ENCODE measurements at places on chromosomes 1 and 21. TPM values are rescaled to one million over a fixed set of nuclear protein-coding genes. Genes with fewer than 3 reads are reported as not detected.

The ARL8A gene
- total RNA-seq: 43.6 TPM

The SLC1A7 gene
- total RNA-seq: not detected

DNA sequence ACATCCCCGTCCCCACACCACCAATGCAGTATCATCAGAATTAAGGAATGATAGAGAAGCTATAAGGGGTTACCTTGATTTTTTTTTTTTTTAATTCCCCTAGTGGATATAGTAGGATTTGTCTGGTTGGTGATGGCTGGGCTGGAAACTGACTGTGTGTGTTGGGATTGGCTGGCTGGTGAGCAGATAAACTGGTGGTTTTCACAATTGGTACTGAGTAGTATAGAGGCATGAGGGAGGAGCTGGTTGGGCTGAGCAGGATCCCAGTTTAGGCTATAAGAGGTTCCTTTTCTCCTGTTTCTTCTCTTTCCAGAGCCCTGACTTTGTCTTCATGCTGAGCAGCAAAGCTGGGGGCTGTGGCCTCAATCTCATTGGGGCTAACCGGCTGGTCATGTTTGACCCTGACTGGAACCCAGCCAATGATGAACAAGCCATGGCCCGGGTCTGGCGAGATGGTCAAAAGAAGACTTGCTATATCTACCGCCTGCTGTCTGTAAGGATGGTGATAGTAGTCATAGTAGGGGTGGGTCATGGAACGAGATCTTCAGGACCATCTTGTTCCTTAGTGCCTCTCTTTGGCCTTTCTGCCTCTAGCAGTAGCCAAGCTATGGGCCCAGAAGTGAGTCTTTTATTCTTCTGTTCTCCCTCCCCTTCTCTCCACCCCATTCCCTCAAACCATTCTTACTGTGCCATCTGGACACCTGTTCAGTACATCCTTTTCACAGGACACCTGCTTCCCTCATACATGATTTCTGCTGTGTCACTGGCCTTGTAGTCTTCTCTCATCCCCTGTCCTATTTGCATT is 26.9 kb downstream of the RAD54L start:
- H3K4me3 ChIP-seq: no peak overlapping the region
- no peak overlapping the region for H3K27ac ChIP-seq
- H3K36me3 ChIP-seq: peaks cover 91% of the 10 kb centered on the region
- no peaks in the 10 kb centered on the region for H3K27me3 ChIP-seq
- no peak for ATAC-seq
- H3K4me1 ChIP-seq: peaks cover 5% of the 10 kb centered on the region

DNA sequence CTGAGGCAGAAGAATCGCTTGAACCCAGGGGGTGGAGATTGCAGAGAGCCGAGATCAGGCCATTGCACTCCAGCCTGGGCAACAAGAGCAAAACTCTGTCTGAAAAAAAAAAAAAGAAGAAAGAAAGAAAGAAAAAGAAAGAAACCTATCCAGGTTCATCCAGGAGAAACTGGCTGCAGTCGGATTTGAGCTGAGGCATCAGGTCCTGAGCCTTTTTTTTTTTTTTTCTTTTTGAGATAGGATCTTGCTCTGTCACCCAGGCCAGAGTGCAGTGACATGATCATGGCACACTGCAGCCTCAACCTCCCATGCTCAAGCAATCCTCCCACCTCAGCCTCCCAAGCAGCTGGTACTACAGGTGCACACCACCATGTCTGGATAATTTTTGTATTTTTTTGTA is 22.5 kb upstream of the LUZP1 start:
- no peak for ATAC-seq
- H3K4me3 ChIP-seq: no peak overlapping the region
- no peaks in the 10 kb centered on the region for H3K4me1 ChIP-seq

- no peak overlapping the region for H3K4me3 ChIP-seq
- no peak for ATAC-seq
- H3K27me3 ChIP-seq: no peaks in the 10 kb centered on the region
- no peak overlapping the region for H3K27ac ChIP-seq
Observed at GRCh38 chr1:54850069-54850730, 36.8 kb downstream of the DHCR24 start.

DNA sequence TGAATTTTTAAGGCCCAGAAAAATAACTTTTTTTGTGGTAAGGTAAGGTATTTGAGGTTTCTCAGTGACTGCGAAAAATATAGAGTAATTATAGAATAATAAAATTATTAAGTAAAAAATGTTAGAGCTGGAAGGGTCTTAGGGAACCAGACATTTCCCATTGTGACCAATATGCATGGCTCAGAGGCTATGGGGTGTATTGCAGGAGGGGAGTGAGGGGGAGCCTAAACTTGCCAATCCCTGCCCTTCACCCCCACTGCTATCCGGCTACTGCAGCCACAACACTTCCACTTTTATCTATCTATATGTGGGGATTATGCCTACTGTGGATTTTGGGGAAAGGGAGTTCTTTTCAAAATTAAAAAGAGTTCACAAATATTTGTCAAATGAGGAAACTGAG is 7.6 kb upstream of the GADD45A start:
- peaks cover 5% of the 10 kb centered on the region for H3K4me1 ChIP-seq
- H3K27me3 ChIP-seq: peaks cover 3% of the 10 kb centered on the region
- no peak overlapping the region for H3K27ac ChIP-seq
- ATAC-seq: no peak
